Stimulated activated CD8-positive, alpha-beta memory T cell treated with anti-CD3 and anti-CD28 coated beads, Interleukin-2, amount 100 ng/mL, for 48 hours (primary cell): ENCODE measurements at places on chromosomes 1 and 21.

- no peak for DNase-seq
Observed at GRCh38 chr1:169647512-169647911, 17.6 kb upstream of the SELP start.

DNA sequence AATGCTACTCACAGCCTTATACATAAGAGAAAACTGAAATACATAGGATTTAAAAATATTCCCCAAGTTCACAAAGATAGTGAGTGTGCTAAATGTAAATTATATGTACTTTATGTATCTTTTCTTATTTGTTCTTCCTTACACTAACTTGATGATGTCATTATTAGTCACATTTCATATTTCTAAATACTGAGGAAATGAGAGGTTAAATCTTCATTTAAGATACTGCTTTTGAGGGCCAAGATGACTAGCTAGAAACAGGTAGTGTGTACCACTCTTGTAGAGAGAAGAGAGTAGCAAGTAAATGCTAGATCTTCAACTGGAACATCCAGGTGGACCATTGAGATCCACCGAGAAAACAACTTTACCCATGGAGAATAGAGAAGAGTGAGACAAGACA, 29.8 kb downstream of the PYHIN1 start:
- no peak for DNase-seq

DNA sequence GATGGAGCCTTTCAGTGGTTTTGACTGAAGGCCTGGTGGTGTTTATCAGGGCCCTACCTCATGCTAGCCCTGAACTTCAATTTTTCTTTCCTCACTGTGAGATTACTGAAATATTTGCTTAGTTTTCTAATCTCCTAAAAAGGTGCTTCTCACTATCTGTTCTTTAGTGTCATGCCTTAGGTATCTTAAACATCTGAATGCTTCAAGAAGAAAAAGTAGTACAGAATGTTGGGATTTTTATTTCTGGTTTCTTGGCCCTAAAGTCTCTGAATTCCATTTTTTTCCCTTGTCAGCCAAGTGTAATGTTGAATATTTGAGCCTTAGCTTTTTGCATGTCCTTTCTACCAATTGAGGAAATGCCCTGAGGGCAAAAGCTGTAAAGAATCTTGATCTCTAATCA, 47.9 kb upstream of the PRKACB start:
- DNase-seq: no peak

GRCh38 chr21:32320059-32320458, 21.4 kb downstream of the MRAP start:
- DNase-seq: no peak
